ENCODE measurements at places on chromosomes 3 and 15.
A peak's percentile ranks its signal among the peaks of the same experiment; 100 is the strongest.

- DNase-seq, result no peak
Observed at GRCh38 chr3:194676471-194676870, 4.5 kb upstream of the LSG1 start.

GRCh38 chr15:91790836-91791235 is 62.7 kb upstream of the SLCO3A1 start:
- DNase-seq, result no peak

DNA sequence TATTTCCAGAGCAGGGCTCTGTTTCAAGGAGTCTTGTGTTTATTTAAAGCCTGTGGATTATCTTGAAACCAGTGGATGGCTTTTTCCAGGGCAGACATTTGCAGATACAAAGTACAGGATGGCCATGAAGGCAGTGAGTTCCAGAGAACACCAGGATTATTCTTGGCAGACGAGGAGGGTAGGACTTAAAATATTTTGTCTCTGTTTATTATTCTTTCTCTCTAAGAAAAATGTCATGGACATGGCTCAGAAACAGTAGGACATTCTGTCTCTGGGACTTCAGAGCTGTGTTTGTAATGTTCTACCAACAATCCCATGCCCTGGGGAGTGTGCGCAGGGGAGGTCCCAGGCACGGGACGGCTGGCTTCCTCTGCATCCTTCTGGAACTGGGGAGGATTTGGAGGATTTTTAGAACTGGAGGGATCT is 125.9 kb downstream of the ATP10A start:
- peak; percentile 93 for DNase-seq

DNA sequence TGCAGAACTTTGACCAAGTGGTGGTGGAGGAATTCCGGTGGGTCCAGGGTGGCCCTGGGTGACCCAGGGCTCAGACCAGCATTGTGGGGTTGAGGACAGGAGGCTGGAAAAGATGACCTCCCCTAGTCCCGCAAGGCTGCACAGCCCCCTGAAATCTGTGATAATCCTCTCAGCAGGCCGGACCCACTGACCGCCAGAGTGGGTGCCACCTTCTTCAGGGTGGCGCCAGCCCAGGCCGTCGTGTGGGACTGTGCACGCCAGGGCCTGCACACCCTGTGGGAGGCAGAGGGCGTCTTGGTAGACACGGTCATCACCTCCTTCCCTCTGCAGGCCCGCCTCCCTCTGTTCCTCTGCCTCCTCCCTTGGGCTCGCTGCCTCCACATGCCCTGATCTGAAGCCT is 137.7 kb downstream of the TBC1D2B start:
- DNase-seq, result no peak

DNA sequence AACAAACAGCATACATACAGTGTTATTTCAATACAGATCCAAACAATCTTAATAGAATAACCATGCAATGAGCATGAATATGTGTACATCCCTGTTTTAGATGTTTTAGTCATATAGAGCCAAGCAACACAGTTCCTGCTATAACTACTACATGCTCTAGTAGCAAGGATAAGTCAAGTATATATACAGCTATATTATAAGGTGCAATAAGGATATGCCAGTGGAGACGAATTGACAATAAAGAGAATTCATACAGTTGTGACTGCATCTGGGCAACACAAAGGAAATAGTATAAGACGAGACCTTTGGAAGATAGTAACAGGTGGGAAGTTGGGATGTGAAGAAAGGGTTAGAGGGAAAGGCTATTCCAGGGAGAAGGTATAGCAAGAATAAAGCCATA is 103.4 kb downstream of the TPRG1 start:
- DNase-seq, result no peak

- peak; percentile 9 for DNase-seq
Observed at GRCh38 chr3:36196058-36196457, 184.2 kb upstream of the STAC start.

- peak; percentile 97 for DNase-seq
Observed at GRCh38 chr15:67178569-67179210, 75.8 kb downstream of the AAGAB start.

- peak; percentile 61 for DNase-seq
Observed at GRCh38 chr3:46892285-46893145, 15.0 kb downstream of the PTH1R start.

DNA sequence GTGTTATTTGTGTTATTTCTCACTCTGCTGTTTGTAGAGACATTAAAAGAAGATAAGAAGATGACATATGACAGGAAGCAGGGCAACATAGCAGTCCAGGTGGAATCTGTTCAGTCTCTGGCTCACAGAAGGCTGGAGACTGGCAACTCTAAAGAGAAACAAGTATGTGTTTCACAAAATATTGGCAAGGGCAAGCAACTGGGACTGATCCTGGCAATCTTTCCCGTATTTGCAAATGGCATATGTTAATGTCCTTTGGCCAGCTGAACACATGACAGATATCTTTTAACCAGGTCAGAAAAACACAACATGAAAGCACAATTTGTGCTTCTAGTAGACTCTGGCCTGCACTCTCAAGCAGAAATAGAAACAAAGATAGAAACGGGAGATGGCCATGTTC is 1354.1 kb upstream of the EPHA6 start:
- no peak for DNase-seq

- peak; percentile 42 for DNase-seq
Observed at GRCh38 chr15:48537271-48538113, 108.0 kb downstream of the FBN1 start.

- DNase-seq, result peak; percentile 8
Observed at GRCh38 chr3:156071031-156071430, 49.3 kb upstream of the KCNAB1 start.

GRCh38 chr15:34647569-34648293 is 64.3 kb upstream of the GOLGA8B start:
- no peak for DNase-seq

DNA sequence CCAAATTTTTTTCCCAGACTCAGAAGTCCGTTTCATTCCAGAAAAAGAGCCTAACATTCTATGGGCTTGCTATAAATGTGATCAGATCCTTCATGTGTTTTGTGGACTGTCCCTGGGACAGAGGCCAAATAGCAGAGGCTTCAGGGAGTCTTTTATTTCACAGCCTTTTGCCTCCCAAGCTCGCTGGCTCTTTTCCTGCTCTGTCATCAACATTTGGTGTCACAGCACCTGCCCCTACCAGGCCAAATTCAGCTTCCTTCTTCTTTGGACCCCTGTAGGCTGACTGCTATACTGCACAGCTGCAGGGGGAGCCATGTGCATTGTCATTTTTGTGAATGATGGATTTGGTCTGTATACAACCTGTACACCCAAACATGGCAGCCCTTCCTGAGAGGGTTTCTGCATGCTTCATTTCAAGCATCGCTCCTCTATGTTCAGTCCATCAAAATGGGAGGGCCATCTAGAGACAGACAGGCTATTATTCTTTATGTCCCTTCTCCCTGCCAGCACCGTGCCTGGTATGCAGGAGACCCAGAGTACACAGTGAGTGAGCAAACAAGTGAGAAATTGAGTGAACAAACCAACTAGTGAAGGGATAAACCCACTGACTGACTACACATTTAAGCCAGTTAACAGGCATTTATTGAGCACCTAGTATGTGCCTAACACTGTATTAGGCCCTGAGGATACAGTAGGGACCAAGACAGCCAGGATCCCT is 17.9 kb upstream of the RPP14 start:
- no peak for DNase-seq

DNA sequence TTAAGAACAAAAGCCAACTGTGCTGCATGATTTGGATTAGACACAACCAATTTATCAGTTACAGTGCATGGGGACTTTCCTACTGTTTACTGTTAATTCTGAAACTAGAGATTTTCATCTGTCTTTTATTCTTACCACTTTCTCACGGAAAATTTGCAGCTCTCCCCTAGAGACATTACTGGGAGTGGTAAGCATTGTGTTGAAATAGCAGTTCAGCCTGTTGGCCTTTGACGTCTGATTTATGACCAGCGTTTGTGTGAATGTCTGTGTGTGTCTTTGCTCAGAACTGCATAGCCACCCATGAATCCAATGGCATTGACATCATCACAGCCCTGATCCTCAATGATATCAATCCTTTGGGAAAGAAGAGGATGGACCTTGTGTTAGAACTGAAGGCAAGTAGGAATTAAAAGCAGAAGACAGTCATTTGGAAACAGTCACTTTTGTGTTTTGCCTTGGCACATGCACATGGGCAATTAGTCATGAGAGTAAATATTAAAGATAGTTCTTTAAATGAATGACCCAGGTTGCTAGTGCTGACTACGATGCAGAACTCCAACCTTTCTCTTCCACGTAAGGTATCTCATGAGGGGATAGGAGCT is 202.2 kb upstream of the BHLHE40 start:
- no peak for DNase-seq

GRCh38 chr3:98726084-98726483 is 37.1 kb upstream of the ST3GAL6 start:
- DNase-seq, result peak; percentile 47

GRCh38 chr15:73777741-73778140 is 24.6 kb upstream of the INSYN1 start:
- DNase-seq, result no peak

DNA sequence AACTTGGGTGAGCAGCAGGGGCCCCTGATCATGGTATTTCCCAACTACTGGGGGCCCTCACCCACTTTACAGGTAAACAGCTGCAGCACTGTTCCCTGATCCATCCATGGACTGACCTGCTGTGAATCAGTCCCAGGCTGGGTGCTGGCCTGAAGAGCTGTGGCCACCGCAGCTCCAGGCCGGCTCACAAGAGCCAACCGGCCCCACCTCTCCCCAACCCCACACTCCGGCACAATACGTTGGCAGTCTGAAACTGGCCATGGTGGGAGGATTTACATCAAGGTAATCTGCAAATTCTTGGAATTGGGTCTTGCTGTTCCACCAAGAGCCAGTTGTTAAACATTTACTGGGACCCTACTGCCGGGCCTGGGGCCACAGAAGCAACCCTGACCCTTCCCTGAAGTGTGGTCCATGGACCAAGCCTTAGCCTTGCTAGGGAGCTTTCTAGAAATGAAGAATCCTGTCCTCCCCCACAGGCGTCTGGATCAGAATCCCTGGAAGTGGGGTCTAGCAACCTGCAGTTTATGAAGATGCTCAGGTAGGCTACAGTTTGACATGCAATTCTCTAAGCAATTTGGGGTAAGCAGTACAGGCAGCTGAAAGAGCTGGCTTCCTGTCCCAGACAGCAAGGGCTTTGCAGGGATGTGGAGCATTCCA is 3.7 kb downstream of the SLC6A20 start:
- no peak for DNase-seq

- DNase-seq, result no peak
Observed at GRCh38 chr3:80308637-80309036, 540.8 kb upstream of the ROBO1 start.

DNA sequence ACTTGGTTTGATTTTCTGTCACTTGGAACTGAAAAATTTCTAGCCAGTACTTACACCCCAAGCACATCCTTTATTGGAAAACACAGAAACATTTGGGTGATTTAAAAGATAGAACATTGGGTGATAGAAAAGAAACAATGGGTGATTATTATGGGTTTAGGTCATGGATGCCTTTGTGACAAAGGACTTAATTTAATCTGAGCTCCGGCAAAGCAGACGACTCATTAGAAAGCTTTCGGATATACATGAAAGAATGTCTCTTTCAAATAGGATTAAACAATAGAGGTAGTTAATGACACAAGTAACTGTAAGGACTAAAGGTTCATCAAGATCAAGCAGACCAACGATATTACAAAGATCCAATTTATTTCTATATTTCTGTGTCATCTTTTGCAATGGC is 37.3 kb upstream of the CNTN4 start:
- DNase-seq, result no peak

GRCh38 chr3:4036046-4036445 is 236.8 kb downstream of the LRRN1 start:
- no peak for DNase-seq

- DNase-seq, result no peak
Observed at GRCh38 chr15:81536356-81536755, 162.3 kb upstream of the TMC3 start.

DNA sequence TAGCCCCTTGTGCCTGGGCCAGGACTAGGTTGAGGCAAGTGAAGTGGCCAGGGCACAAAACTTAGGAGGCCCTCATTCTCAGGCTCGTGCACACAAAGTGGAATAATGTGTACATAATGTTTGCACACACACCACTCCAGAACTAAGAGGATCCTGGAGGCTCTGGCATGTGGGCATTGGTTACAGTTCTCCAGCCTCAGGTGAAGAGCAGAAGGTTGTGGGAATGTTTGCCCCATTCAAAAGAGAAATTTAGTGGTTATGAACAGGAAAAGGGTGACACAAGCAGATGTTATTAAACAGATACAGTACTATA is 31.3 kb downstream of the ASB7 start:
- no peak for DNase-seq

- DNase-seq, result peak; percentile 75
Observed at GRCh38 chr3:161914703-161915417, 418.3 kb downstream of the OTOL1 start.

DNA sequence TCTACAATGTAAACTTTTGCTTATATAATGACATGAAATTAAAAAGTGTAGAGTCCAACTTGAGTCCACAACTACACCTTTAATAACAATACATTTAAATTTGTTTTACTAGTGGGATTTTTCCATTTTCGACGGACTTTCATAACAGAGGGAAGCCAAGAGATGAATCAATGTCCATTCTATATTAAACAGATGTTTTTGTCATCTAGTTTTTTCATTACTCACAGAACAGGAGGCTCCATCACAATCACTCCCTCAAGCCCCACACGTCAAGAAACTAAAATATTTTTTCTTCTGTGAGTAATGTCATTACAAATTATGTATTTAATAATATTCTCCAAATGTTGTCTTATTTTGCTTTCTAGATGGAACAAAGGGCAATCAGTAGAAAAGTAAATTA is 932.9 kb downstream of the ROBO1 start:
- DNase-seq, result no peak

DNA sequence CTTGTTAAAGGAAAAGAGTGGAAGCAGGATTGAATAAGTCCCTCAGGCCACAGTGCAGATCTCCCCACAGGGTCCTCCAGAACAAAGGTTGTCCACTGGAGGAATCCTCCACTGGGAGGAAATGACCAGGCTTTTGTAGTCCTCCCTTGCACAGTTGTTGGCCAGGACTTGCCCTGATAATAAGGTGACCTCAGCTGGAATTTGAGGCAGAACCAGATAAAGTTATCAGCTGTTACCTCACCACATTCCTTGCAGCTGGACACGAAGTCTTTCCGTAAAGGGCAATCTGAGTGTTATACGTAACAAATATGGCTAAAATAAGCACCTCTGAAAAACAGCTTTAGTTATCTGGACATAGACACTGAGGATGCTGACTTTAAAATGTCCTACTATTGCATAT is 83.5 kb upstream of the NAALADL2 start:
- DNase-seq, result peak; percentile 15
